ENCODE measurements at places on chromosomes 1 and 21. TPM values are rescaled to one million over a fixed set of nuclear protein-coding genes. Genes with fewer than 3 reads are reported as not detected.

- no peak for DNase-seq
Measured at GRCh38 chr1:189659731-189660130, 817.9 kb downstream of the BRINP3 start.

DNA sequence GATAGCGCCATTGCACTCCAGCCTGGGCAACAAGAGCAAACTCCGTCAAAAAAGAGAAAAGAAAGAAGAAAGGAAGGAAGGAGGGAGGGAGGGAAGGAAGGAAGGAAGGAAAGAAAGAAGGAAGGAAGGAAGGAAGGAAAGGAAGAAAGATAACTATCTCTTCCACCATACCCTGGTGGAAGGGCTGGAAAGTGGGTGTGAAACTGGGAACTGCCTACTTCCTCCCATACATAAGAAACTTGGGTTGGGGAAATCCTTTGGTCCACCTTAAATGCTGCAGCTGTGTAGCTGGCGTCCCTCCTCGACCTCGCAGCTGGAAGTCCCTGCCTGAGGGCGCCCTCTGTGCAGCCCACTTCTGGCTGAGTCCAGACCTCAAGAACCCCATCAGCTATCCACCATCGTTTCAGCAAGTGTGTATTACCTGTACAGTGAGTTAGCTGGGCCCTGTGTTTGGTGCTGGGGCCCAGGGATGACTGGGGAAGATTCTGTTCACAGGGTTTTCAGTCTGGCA, 4.6 kb upstream of the FAM167B start:
- no peak for DNase-seq

Gene SYT11
- 49.5 TPM for total RNA-seq

DNA sequence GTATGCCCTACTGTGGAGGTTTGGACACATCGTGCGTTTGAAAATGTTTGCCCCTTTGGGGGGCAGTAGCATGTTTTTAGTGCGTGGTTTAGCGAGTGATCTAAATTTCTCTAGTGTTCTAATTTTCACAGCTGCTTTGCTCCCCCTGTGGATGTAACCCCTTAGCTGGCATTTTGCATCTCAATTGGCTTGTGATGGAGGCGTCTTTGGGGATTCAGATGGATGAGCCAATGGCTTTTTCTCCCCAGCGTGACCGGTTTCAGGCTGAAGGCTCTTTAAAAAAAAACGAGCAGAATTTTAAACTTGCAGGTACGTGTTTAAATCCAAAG, 836 bp downstream of the CDC7 start:
- no peak for DNase-seq

Gene TFAP2E
- total RNA-seq, result 0.12 TPM

All from HFFc6 (cell line).